H1 (cell line): ENCODE measurements at places on chromosomes 5 and 9. TPM values are rescaled to one million over a fixed set of nuclear protein-coding genes. Genes with fewer than 3 reads are reported as not detected.

The GRXCR2 gene
- total RNA-seq = not detected in 2 replicates

DNA sequence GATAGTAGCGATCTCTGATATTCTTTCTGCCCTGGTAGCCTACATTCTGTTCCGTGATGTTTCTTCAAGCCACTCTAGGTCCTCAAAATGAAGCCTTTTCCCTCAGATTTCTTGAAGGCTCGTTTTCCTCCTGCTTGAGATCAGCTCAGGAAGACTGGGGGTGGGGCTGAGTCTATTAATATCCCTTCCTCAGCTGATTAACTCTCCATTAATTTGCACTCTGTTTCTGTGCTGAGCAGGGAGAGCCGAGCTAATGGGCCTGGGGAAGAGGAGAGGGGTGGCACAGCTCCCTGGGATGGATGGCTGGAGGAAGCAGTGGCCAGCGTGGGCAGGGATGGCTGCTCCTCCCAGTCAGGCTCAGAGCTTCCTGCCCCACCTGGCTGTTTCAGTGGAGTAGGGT lies 93.3 kb downstream of the PPARGC1B start:
- H3K36me3 ChIP-seq = no peaks in the 10 kb centered on the region
- no peaks in the 10 kb centered on the region for H3K4me1 ChIP-seq
- no peak for DNase-seq

DNA sequence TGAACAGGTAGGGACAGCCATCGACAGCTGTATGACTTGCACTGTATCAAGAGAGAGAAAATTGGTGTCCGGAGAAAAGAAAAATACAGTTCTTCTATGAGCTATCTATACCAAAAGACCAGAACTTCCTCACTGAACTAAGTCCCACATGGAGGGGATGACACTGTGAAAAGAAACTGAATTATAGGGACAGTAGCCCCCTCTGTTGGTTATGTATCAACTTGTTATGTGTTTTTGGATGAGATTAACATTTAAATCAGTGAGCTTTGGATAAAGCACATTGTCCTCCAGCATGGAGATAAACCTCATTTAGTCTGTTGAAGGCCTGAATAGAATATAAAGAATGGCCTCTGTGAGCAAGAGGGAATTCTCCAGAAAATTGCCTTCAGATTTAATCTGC lies 176.6 kb upstream of the SH3GL2 start:
- H3K4me1 ChIP-seq = peaks cover 6% of the 10 kb centered on the region
- H3K27ac ChIP-seq = no peak overlapping the region

The PTCD2 gene
- total RNA-seq = 12.6 and 15.4 TPM in 2 replicates

The CTSV gene
- 113 and 114 TPM in 2 replicates for total RNA-seq

DNA sequence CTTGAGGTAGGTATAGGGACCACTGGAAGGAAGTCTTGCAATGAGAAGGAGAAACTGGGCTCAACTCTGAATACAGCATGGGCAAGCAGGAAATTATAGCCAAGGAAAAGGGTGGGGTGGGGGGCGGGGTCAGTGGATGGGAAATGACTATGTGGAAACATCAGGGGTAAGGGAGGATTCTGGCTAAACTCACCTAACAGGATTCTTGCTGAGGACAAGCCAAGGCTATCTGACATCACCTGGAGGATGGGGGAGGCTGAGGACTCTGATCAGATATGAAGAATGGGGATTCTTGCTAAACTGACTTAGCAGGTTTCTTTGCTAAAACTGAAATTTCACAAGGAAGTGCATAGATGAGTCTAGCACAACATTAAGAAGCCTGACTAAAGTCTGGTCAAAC lies 40.8 kb downstream of the CTSL start:
- no peaks in the 10 kb centered on the region for H3K36me3 ChIP-seq
- H3K27me3 ChIP-seq = no peaks in the 10 kb centered on the region
- H3K27ac ChIP-seq = no peak overlapping the region
- H3K4me3 ChIP-seq = no peak overlapping the region
- no peak for DNase-seq

GRCh38 chr5:149370878-149371277 lies 8.2 kb downstream of the IL17B start:
- no peaks in the 10 kb centered on the region for H3K4me1 ChIP-seq
- H3K27me3 ChIP-seq = no peaks in the 10 kb centered on the region
- no peak for DNase-seq
- H3K4me3 ChIP-seq = no peak overlapping the region

DNA sequence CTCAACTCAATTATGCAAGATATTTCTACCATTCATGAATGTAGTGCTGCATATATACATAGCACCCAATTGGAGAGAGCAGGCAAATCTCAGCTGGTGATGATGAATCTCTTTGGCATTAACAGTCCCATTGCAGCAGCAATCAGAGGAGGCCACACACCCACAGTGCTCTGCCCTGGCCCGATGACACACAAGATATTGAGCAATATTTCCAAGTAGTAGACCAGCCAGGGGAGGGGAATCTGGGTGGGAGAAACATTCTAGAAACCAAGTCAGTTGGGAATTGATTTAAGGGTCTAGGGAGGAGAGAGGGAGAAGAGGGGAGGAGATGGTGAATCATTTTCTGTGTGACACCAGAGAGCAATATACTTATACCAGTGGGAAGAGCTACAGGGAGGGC lies 14.9 kb upstream of the C5orf63 start:
- H3K27me3 ChIP-seq = no peaks in the 10 kb centered on the region
- H3K4me3 ChIP-seq = no peak overlapping the region
- H3K36me3 ChIP-seq = no peaks in the 10 kb centered on the region
- peaks cover 3% of the 10 kb centered on the region; the same call in 1 of the 2 replicates for H3K4me1 ChIP-seq

DNA sequence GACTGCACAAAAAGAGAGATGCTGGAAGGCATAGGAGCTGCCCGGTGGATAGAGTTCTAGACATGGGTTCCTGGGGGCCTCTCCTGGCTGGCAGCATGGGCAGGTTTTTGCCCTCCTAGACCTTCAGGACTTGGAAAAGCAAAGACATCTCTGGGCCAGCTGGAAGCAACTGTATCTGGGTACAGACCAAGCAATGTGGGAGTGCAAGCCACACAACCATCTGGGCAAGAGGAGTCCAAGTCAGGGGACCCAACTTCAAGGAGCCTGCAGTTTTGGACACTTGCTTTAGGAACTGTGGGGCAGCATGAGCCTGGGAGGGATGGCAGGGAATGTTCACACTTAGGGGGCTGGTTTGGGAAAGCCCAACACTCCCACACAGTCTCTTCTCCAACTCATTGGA lies 323.3 kb downstream of the GADD45G start:
- no peaks in the 10 kb centered on the region for H3K36me3 ChIP-seq
- no peak for DNase-seq
- no peaks in the 10 kb centered on the region for H3K4me1 ChIP-seq
- H3K27me3 ChIP-seq = no peaks in the 10 kb centered on the region
- H3K4me3 ChIP-seq = no peak overlapping the region

DNA sequence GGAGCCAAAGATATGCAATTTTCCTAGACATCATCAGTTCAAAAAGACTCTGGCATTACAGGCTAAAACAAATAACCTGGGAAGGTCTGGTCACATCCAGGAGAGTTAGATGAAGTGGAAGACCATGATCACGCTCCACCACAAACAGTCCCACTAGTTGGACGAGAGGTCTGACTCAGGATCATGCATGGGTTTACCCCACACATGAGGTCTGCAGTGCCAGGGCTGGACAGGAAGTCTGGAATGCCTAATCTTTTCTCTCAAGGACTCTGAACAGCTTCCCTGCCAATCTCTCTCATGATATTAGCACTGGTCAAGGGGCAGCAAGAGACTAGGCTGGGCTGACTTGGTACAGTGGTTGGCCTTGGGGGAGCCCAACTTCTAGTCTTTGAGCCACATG lies 7.1 kb downstream of the PRUNE2 start:
- no peak overlapping the region for H3K4me3 ChIP-seq
- H3K36me3 ChIP-seq = no peaks in the 10 kb centered on the region
- H3K27me3 ChIP-seq = no peaks in the 10 kb centered on the region
- DNase-seq = no peak
- no peak overlapping the region for H3K27ac ChIP-seq

GRCh38 chr9:98147582-98147981 lies 28.6 kb upstream of the TRIM14 start:
- no peaks in the 10 kb centered on the region for H3K27me3 ChIP-seq
- no peaks in the 10 kb centered on the region; the same call in 1 of the 2 replicates for H3K36me3 ChIP-seq
- H3K27ac ChIP-seq = no peak overlapping the region
- H3K4me1 ChIP-seq = peaks cover 3% of the 10 kb centered on the region
- no peak overlapping the region for H3K4me3 ChIP-seq

DNA sequence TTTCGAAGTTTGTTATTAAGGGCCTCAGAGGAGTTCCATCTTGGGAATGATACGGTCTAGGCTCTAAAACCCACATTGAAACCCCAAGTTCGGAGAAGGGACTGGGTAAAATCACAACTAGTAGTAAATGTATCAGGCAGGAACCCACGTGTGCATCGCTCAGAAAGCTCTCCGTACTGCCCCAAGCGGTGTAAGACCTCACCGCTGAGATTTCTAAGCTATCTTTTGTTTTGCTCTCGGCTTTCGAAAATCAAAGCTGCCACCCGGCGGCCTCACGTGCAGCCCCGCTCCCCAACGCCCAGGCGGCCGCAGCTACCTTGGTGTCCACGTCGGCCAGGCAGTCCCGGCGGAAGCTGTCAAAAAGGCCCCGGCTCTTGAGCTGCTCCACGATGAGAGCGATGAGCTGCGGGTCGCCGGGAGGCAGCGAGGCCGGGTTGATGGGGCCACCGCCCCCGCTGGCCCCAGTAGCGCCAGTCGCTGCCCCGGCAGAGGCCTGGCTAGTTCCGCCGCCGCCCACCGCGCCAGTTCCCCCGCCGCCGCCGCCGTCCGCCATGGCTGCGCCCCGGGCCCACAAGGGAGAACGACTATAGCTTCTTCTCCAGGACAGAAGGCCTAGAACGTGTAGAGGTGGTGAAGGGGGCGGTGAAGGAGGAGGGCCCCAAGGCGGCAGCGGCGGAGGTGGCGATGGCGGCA lies 420 bp downstream of the BOD1 start:
- DNase-seq = no peak
- peaks cover 2% of the 10 kb centered on the region; the same call in 1 of the 2 replicates for H3K4me1 ChIP-seq
- H3K27me3 ChIP-seq = no peaks in the 10 kb centered on the region
- peak overlapping the region; percentile 83 for H3K4me3 ChIP-seq

DNA sequence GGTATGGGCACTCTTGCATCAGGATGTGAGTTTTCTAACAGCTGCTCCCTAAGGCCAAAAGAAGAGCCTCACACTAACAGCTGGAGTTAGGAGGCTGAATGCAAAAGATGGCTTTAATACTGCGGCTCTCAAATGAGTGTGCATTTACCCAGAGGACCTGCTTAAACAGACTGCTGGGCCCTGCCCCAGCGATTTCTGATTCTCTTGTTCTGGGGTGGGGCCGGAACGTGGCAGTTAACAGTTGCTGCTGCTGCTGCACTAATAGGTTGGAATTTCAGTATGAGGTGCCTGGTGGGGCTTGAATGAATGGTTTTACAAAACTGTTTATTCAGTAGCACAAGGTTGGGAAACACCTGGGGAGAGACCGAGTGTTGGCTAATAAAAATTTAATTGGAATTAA lies 26.1 kb downstream of the HMGCR start:
- DNase-seq = no peak
- no peak overlapping the region for H3K27ac ChIP-seq
- H3K27me3 ChIP-seq = no peaks in the 10 kb centered on the region
- H3K4me3 ChIP-seq = no peak overlapping the region

The SHISAL2B gene
- total RNA-seq = 8.6 and 10.6 TPM in 2 replicates

GRCh38 chr5:150616506-150616905 lies 24.0 kb upstream of the SYNPO start:
- DNase-seq = no peak
- H3K4me3 ChIP-seq = no peak overlapping the region
- H3K27ac ChIP-seq = no peak overlapping the region
- peaks cover 14% of the 10 kb centered on the region; the same call in 1 of the 2 replicates for H3K4me1 ChIP-seq

The CCDC192 gene
- total RNA-seq = 0.61 and 0.63 TPM in 2 replicates

The PHF24 gene
- 0.35 and 1.0 TPM in 2 replicates for total RNA-seq

GRCh38 chr5:95760273-95761191 lies 29.4 kb downstream of the RHOBTB3 start:
- no peak for DNase-seq
- no peak overlapping the region for H3K27ac ChIP-seq
- H3K27me3 ChIP-seq = no peaks in the 10 kb centered on the region
- H3K4me3 ChIP-seq = no peak overlapping the region
- H3K36me3 ChIP-seq = no peaks in the 10 kb centered on the region

- no peak overlapping the region for H3K4me3 ChIP-seq
- H3K4me1 ChIP-seq = no peaks in the 10 kb centered on the region
- no peaks in the 10 kb centered on the region for H3K27me3 ChIP-seq
- no peak overlapping the region for H3K27ac ChIP-seq
- no peaks in the 10 kb centered on the region for H3K36me3 ChIP-seq
- DNase-seq = no peak
These were observed 202.6 kb downstream of the NR3C1 start for GRCh38 chr5:143200781-143201398.

The FLT4 gene
- total RNA-seq = 7.7 TPM in 2 replicates

DNA sequence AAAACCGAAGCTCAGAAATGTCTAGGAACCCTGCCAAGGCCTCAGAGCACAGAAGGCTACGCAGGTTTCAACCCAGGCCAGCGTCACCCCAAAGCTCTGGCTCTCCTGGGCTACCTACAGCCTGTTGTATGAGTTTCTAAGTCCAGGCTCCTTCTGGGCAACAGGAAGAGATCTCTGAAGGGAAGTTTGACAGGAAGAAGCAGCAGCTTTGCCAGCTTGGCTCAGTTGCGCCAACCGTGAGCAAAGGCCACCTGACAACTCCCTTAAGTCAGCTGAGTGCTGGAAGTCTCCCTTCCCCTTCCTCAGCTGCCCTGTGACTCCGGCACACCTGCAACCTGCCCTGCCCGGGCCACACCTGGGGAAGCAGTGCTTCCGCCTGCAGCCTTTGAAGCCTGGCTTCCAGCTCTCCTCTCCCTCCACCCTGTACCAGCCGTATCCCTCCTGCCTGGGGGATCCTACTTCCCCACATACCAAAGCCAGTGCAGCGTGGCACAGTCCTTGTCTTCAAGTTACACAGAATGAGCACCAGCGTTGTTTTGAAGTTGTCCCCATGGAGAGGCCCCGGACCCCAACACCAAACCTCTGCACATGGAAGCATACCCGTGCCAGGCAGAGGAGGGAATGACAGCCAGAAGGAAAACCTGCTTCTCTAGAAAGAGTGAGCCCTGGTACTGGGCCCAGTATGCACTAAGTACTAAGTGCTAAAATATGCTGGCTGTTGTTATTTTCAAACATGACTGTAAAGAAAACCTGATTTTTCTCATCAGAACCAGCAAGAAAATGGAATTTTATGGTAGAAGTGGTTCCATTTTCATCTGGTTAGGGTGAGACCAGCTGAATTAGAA lies 36.5 kb downstream of the SHB start:
- no peaks in the 10 kb centered on the region for H3K36me3 ChIP-seq
- no peak overlapping the region for H3K4me3 ChIP-seq
- peaks cover 10% of the 10 kb centered on the region for H3K4me1 ChIP-seq
- no peak for DNase-seq
- H3K27me3 ChIP-seq = no peaks in the 10 kb centered on the region
